HuH-7 (cell line): ENCODE measurements at places on chromosomes 3 and 15.
A peak's percentile ranks its signal among the peaks of the same experiment; 100 is the strongest.

DNA sequence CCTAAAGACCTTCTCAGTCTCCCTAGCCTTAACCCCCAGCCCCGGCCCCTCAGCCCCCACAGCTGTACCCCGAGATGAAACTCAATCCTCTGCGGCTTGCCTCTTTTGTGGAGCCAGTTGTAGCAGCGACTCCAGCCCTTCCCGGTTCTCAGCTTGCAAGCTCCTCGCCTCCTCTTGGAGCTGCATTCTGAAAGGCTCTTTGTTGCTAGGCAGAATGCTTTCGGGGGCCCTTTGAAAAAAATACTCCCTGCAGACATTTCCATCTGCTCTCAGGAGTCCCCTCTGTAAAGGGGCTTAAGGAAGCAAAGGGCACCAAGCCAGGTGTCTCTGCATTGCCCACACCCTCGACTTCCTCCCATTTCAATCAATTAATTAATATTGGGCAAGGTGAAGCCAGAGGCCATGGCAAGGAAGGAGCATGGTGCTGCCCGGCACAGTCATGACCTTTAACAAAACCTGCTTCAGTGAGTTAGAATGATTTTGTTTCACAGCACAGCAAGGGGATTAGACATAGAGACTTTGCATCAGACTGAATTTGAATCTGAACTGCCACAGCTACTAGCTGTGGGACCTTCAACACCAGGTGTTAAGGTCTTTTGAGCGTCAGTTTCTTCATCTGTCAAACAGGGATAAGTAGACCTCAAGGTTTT is 65.5 kb downstream of the SRGAP3 start:
- DNase-seq: no peak

GRCh38 chr15:51830276-51830806 is 888 bp downstream of the TMOD3 start:
- DNase-seq: no peak

GRCh38 chr3:55486101-55486856 is 827 bp downstream of the WNT5A start:
- no peak for DNase-seq

- DNase-seq: no peak
Observed at GRCh38 chr3:121411523-121411922, 134.3 kb downstream of the POLQ start.

DNA sequence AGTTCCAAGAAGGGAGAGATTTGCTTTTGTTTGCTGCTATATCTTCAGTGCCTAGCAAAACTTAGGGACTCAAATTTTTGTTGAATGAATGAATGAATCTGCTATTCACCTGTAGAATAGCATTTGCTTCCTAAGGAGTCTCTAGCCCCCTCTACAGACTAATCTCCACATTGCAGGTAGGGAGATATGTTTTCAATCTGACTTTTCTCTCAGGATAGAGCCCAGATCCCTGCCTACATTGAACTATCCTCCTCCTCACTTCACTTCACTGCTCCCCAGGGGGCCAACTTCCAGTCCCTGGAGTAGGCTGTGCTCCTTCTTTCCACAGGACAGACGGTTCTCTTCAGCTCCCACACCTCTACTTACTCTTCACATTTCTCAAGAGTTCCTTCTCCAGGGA is 81.9 kb upstream of the PTX3 start:
- no peak for DNase-seq

- no peak for DNase-seq
Observed at GRCh38 chr3:189404024-189404423, 227.2 kb upstream of the TP63 start.

- DNase-seq: no peak
Observed at GRCh38 chr3:177680472-177680821, 483.2 kb upstream of the TBL1XR1 start.

DNA sequence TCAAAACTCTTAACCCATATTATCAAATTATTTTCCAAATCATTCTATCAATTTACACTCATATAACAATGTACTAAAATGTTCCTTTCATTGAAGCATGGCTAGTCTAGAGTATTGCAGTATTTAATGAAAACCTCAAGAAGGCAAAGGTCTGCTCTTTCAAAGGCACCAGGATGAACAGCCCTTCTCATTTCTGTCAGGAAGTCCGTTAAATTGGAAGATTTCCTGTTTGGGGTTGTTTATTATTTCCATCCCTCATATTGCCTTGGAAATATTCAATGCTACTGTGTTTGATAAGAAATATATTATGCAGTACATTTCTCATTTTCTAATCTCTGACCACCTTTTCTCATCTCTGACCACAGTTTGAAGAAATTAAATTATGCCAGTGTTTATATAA is 25.1 kb downstream of the ACKR4 start:
- DNase-seq: no peak

DNA sequence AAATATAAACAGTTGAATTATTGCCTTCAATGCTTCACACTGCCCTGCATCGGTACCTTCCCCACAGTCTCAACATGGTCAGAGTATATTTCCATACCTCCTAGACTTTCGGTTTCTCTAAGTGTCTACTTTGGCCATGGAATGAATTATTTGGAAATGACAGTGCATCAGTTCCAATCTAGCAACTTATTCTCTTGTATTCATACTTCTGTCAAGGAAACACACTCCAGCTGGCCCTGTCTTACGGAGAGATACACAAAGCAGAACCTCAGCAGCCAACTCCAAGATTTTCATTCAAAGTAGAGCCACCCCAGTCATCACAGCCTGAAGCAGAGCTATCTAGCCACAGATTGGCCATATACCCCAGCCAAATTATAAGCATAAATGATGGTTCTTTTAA is 518.4 kb upstream of the UBE2E2 start:
- DNase-seq: no peak

- no peak for DNase-seq
Observed at GRCh38 chr3:31918179-31919150, 62.6 kb downstream of the OSBPL10 start.

DNA sequence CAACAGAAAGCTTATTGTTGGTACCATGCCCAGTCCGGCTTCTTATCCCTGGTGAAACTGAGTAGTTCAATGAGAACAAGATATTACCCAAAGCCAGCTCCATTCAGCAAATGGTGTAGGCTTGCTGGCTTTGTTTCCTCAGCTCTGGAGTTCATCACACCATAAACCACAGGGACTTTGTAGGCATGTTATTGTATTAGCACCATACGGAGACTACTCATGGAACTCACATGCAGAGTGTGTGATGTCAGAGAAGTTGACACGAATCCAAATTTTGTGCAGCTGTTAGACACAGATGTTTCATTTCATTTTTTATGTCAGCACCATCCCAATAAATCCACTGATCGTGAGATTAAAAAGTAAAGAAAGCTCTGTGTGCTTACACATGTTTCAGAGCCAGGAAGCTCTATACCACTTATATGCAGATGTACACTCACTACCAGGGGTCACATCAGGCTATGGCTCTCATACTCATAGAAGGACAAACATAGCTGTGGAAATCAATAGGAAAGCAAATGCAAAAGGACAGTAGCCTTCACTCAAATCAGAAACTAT is 63.4 kb upstream of the LEKR1 start:
- DNase-seq: no peak

DNA sequence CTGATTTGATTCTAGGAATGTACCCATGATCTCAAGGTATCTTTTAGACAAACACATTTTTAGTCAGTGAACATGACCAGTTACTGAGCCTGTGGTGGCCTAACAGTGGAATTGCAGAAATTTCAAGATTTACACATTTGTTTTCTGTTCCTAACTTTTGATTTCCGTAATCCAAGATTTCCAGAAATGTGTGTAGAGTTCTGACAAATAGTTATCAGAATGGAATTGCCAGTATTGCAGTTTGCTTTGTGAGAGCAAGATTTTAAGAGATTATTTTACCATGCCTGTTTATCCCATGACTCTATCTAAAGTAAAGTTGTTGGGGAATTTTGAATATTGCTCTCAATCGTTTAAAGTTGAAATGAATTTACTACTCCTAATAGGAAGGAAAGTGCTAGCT is 11.7 kb upstream of the UTS2B start:
- DNase-seq: no peak

DNA sequence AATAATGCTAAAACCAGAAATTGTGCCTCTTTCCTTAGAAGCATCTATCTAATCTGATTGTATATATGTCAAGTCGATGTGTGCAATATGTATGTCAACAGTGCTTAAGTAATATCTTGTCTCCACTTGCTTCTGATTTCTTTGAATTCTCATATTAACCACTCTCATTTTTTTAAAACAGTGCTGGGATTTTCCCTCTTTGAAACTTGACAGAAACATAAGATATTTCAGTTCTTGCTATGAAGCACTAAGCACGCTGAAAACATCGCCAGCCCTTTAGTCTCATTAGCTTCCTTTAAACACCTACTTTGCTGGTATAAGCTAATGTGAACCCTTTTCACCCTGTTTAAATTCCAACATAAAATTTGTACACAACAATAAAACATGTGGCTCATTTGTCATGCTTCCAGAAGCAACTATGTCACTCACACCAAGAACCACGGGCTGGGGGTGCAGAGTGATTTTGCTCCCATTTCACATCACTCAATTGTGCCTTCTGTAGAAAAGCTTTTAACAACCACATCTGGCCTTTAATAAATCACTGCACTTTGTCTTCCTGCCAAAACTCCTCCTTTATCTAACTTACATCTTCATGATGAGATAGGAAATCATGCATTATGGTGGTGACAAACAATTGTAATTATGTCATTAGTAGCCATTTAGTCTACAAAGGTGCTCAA is 185.2 kb downstream of the FOXP1 start:
- DNase-seq: no peak

DNA sequence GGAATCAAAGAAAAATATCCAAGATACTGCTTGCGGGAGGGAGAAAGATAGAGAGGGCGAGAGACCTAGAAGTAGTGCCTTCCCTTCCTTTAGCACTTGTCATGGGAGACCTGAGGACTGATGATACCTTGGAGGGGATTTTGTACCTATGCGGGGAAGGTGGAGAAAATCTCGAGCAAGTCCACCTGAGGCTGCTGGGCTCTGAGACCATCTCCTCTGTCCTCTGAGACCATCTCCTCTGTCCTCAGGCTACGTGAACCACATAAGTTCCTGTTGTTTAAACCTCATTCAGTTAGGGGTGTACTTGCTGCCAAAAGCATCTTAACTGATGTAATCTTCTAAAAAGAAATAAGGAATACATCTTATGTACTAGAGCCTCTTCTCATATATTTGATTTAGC is 164.9 kb downstream of the NR2F2 start:
- no peak for DNase-seq

GRCh38 chr15:69713726-69714559 is 261.3 kb downstream of the RPLP1 start:
- no peak for DNase-seq

GRCh38 chr3:180329187-180329586 is 272.8 kb upstream of the TTC14 start:
- no peak for DNase-seq

GRCh38 chr3:12991481-12991837 is 81.8 kb downstream of the IQSEC1 start:
- no peak for DNase-seq

DNA sequence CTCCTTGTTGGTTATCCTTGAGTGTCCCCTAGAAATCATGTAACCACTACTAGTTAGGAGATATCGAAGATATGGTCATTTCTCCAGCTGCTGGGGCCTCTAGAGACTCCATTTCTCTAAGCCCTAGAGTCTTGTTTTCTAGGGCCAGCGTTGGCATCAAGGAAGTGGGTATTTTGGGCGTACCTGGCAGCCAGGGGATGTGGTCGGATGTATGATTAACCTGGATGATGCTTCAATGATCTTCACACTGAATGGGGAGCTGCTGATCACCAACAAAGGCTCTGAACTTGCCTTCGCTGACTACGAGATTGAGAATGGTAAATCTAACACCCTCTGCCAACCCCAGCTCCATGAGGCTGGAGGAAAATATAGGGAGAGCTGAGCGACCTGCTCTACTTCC is 325.5 kb downstream of the RYR3 start:
- no peak for DNase-seq

DNA sequence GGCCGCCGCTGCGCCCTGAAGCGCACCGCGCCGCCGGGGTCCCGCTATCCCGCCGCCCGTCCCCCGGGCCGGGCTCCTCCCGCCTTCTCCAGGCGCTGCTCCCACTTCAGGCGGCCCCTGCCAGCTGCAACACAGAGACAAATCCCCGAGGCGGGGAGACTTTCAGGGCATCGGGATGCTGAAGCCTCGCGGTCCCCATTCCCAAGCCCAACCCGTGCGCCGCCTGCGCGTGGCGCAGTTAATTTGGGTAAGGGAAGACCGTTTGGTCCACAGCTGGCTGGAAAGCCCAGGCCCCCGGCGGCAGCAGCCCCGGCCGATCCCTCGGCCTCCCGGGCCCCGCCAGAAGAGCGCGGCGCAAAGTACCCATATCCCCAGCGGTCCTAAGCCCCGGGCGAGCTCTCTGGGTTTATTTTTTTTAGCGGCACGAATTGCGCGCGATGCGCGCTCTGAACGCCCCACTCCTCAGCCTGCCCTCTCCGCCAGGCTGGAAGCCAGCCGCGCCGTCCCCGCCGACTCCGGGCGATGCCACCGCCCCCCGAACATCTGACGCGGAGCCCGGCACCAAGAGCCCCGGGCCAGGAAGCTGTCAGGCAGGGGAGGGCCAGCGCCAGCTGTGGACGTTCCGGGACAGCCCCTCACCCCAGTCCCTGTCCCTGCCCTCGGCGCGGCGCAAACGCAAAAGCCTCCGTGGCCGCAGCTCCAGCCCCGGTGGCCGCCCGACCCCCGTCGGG is 517 bp downstream of the FBN1 start:
- peak; percentile 41 for DNase-seq

GRCh38 chr15:63889831-63890230 is 56.1 kb upstream of the HERC1 start:
- DNase-seq: no peak

DNA sequence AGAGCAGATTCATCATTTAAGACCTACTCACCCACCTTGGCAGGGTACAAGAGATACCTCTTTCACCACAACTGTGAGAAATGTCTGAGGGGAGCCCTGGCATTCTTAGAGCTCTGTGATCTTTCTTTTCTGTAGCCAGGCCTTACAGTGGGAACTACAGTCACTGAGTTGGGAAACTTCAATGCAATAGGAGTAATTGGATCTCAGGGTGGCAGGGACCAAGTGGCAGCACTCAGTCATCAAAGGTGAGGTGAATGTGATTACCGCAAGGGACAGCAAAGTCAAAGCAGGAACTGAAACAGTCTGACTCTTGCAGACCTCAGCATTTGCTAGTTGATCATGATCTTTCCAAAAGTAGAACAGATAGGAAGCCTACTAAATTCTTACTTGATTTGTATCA is 7.2 kb upstream of the MCF2L2 start:
- DNase-seq: no peak

DNA sequence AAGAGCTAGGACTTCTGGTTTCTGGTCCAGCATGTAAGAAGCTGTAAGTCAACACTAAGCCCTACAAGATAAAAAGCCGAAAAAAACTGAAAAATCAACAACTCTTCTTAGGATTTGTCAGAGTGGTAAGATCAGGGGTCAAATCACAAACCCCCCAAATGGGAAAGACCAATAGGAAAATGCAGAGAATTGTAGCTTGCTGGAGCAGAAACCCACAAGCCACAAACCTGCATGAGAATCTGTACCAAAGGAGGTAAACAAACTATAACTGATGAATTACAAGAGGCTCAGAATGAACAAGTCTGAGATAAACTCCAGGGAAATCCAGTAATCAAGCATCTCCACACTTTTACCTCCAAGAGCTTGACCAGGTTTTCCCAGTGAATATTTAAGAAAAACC is 36.0 kb downstream of the RFX7 start:
- DNase-seq: no peak
